ENCODE measurements at places on chromosomes 12 and 14.
A peak's percentile ranks its signal among the peaks of the same experiment; 100 is the strongest.

- DNase-seq: no peak
Observed at GRCh38 chr12:104057771-104058197, 6.5 kb upstream of the HCFC2 start.

DNA sequence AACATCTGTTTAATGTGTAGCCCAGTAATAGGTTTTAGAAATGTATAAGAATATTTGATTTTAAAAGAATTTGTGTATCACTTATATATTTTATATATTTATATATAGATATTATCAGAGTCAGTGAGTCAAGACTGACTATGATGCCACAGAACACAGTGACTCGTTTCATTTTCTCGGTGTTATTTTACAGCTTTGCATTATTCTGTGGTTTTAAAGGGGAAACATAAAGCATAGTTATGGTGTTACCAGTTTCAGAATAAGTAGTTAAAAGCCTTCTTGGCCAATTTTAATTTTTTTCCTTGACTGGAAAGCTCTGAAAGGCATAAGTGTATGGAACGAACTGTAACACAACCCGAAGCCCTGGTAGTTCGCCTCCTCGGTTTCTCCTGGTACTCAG lies 91.0 kb downstream of the GRIP1 start:
- DNase-seq: no peak

GRCh38 chr12:69161829-69162228 lies 77.5 kb upstream of the CPSF6 start:
- DNase-seq: no peak

GRCh38 chr12:126210026-126210425 lies 1144.8 kb downstream of the AACS start:
- no peak for DNase-seq

DNA sequence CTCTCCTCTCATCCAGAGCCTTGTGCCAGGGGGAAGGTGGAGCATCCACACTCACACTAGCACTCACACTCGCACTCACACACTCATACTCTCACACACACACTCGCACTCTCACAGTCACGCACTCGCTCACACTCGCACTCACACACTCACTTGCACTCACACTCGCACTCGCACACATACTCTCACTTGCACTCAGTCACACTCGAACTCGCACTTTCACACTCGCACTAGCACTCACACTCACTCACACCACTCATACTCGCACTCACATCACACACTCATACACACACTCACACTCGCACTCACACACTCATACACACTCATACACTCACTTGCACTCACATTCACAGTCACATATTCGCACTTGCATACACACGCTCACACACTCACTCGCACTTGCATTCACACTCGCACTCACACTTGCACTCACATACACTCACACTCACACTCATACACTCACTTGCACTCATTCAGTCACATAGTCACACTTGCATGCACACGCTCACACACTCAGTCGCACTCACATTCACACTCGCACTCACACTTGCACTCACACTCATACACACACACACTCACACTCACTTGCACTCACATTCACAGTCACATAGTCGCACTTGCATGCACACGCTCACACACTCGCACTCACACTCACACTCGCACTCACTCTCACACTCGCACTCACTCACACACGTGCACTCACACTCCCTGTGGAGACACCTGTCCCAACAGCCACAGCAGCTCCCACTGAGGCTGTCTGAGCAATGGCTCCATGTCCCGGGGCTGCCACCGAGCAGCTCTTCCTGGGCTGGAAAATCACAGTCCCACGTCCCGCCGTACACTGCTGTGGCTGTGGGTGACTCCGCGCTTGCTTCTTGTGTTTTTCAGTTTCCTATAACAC lies 12.3 kb upstream of the RIMBP2 start:
- DNase-seq: peak; percentile 33

GRCh38 chr12:75361408-75361807 lies 26.9 kb downstream of the GLIPR1L1 start:
- no peak for DNase-seq
